ENCODE measurements at places on chromosomes 16 and 17.
A peak's percentile ranks its signal among the peaks of the same experiment; 100 is the strongest.

- DNase-seq, result no peak
These were observed 3.1 kb upstream of the CPD start for GRCh38 chr17:30375661-30376060.

GRCh38 chr17:71247441-71248015 lies 873.3 kb upstream of the SOX9 start:
- no peak for DNase-seq

- no peak for DNase-seq
These were observed 10.5 kb downstream of the FAM234A start for GRCh38 chr16:245105-245504.

DNA sequence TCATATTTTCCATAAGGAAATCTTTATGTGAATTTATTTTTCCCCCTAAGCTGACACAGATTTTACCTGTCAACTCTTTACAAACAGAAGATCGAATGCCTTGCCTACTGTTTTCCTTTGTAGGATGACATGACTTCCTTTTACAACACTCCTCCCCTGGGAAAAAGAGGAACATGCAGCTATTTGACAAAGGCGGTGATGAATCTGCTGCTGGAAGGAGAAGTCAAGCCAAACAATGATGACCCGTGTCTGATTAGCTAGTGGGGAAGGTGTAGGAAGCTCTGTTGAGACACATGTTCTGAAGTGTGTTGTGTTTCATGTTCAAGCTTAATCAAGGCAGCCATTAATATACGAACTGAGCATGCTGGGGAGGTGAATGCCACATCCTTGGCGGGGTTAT lies 238.0 kb downstream of the PHKB start:
- peak; percentile 77 for DNase-seq

GRCh38 chr16:11571549-11571948 lies 15.2 kb downstream of the LITAF start:
- DNase-seq, result no peak

DNA sequence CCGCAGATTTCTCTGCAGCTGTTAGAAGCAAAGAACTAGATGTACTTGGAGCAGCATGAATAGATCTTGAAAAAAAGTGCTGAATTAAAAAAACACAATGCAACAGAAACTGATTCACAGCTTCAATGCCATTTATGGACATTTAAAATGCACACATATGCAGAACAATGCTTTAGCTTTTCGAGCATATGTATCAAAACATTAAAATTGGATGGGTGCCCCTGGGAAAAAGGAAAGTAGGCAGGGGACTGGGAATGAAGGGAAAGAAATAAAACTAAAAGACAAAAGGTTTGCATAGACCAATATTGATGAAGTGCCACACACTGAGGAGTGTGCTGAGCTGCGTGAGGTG lies 5.0 kb downstream of the KCTD13 start:
- no peak for DNase-seq

- DNase-seq, result no peak
These were observed 244.7 kb upstream of the WSB1 start for GRCh38 chr17:27049104-27049784.

DNA sequence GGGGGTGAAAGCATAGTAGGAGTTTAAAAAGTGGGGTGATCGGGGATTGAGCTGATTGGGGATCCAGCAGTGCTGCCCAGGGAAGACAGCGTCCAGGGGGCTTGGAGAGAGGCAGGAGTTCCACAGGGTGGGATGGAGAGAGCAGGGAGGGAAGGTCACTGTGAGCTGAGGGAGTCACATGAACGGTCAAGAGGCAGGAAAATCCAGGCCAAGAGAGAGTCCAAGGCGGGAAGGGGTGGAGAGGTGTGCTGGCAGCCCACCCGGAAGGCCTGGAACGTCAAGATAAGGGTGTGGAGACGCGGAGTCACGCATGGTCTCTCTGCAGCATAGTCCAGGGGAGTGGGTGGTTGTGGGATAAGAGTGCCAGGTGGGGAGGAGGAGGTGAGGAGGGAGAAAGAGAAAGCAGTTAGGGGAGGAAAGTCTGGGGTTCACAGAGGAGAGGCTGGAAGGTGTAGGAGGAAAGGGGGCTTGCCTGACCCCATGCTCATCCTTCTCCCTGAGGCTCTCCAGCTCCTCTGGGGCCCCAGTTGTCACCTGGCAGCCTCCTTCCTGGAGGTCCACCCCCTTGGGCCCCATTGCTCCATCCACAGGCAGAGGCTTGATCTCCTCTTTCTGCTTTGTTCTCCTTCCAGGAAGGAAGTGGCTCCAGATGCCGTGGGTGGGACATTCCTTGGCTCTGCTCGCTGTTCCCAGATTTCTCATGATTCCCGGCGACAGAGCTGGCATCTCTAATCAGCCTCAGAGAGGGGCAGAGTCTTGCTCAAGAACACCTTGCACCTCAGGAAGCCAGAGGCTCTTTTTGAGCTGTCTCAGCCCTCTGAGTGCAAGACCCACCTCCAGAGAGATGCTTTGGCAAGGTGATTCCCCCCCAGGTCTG lies 28.7 kb downstream of the CCR7 start:
- no peak for DNase-seq

DNA sequence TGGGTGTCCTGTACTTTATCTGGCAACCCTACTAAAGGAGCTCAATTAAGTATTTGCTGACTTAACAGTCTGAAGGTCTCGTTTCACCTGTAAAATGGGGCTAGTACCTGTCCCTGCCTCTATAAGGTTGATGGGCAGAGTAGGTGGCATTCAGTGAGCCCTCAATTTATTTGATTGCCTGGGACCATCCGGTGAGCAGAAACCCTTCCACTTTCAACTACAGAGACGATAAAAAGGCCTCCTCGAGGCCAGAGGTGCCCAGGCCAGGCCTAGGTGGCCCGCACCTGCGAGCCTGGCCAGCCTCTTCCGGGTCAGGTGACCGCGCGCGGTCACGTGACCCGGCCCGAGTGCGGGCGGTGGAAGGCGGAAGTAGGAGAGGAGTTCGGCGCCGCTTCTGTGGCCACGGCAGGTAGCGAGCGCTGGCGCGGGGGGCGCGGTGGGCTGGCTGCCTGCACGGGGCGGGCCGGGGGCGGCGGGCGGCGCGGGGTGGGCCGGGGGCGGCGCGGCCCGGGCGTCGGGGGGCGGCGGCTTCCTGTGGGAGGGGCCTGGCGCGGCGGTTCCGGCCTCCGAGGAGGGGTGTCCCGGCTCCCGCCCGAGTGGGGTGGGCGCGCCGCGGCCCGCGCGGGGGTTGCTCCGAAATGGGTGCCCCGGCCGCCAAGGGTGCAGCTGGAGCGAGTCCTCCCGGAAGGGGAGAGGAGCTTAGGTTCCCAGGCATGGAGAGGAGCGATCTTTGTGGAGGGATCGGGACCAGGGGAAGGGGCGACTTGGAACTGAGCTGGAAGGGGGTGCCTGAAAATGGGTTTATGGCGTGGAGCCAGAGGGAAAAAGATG lies at the start of gene WWP2:
Gene WWP2, plus strand, starts transcription at position 350 of the 831 bp plus-strand sequence. CDS start 24,679 bp downstream, outside the sequence.
- DNase-seq, result peak; percentile 60

DNA sequence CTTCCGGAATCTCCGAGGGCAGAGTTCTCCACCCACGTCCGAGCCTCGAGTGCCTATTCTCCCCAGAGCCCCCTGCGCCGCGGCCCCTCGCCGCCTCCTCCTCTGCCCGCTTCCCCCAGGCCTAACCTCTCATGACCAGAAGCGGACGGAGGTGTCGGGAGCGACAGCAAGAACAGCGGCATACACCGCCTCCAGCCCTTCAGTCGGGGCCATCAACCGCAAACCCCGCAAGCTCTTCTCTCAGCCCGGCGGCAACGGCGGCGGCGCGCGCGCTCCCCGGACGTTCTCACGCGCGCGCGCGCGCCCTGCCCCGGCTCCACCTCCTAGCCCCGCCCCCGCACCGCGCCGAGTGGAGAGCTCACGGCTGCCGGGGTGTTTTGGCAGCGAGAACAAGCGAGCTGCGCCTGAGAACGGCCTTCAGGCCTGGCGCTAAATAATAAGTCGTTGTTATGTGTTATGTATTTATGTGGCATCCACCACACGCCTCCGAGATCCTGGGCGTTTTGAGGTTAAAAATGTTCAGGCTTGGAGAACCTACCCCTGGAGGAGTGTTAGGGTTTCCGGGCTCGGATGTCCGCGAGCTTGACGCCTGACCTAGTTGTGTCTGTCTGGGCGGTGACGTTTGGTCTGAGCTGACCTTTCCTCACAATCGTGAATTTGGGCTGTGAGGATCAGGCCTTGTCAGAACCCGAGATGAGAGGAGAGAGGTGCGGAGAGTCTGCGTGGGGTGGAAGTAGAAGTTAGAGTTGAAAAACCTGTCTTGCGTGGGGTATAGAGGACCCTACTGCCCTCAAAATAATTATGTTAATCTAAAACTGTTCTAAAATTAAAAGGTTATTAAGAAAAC lies at the start of gene RNFT1:
Gene RNFT1, minus strand, starts transcription at position 259 of the 847 bp plus-strand sequence. Its CDS starts 77 bp downstream, at position 182.
- peak; percentile 90 for DNase-seq

GRCh38 chr16:63922560-63922959 lies 1199.3 kb downstream of the CDH11 start:
- DNase-seq, result no peak

- DNase-seq, result peak; percentile 87
These were observed 3.7 kb downstream of the C17orf50 start for GRCh38 chr17:35764123-35764991.

DNA sequence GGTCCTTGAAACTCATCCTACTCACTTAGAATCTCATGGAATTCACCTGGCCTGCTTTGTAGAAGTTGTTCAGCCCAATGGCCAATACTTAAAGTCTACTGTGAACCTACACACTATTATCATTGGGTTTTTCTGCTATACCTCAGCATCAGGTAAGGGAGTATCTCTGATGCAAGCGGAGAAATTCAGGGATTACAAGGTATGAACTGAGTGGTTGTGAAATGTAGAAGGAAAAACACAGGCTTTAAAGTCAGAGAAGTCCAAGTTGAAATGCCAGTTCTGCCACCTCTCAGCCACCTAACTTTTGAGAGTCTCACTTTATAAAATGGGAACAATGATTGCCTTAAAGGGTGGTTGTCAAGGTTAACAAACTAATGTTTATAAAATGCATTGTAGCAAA lies 31.0 kb downstream of the COX11 start:
- no peak for DNase-seq

GRCh38 chr16:3954411-3954921 lies 74.0 kb upstream of the CREBBP start:
- no peak for DNase-seq

DNA sequence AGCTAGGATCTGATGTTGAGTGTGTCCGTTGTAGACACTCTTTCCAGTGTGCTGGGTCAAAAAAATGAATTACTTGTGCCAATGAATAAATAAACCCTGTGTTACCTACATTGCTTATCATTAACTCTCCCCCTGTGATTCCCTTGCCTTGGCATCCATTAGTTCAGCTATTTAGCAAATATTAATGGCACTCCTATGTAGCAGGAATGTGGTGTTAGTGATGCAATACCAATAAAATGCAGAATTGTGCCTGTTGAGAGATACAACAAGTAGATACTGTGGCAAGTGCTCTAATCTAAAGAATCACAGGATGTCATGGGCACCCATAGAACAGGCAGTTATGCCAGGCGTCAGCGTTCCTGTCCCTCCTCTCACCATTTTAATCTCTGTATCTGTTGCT lies 343.2 kb downstream of the PMP22 start:
- DNase-seq, result no peak

DNA sequence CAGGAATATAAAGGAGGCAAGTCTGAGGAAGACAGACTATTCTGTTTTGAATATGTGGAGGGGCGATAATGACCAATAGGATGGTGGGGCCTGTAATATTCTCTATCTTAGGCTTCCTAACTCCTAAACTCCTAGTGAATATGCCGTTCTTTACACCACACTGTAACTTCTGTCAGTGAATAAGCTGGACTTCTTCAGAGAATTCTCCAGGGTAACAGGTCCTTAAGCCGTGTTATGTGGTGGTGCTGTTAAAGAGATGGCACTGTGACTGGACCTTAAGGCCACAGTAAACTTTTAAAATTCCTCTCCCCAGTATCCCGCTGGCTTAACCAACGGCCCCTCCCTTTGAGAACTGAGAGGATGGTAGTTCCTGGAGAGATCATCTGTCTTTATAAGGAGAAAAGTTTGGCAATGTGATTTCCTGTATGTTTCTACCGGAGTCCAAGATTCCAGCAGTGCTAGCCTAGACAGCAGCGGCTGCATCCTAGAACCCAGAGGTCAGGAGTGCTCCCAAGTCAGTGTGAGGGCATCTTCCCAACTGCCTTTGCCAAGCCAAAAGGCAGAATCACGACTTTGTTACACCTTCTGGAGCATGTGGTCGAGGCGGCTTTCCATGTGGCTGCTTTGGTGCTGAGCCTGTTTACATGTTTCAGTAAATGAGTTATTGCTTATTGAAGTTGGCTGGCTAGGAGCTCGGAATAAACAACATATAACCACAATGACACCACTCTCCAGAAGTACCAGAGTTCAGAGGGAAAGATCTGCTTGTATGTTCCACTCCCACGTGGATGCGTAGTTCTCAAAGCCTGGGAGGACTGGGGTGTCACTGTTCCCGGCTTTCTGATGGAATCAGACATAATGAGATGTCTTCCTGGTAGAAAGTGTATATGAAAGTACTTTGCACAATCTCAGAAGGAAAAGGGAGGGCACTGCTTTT lies 41.0 kb downstream of the TUBD1 start:
- no peak for DNase-seq

DNA sequence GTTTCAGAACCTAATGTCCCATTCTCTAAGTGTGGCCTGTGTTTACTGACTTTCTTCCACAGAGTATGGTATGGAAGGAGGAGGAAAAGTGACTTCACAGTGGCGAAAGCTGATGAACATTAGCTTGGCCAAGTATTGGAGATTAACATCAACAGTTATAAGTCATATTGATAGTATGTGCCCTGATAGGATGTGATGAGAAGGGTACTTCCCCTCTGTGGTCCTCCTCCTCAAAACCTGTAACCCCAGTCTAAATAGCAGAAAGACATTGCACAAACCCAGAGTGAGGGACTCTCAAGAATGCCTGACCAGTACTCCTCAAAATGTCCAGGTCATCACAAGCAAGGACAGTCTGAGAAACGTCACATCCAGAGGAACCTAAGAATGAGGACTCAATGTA lies 73.1 kb downstream of the CLEC16A start:
- no peak for DNase-seq

DNA sequence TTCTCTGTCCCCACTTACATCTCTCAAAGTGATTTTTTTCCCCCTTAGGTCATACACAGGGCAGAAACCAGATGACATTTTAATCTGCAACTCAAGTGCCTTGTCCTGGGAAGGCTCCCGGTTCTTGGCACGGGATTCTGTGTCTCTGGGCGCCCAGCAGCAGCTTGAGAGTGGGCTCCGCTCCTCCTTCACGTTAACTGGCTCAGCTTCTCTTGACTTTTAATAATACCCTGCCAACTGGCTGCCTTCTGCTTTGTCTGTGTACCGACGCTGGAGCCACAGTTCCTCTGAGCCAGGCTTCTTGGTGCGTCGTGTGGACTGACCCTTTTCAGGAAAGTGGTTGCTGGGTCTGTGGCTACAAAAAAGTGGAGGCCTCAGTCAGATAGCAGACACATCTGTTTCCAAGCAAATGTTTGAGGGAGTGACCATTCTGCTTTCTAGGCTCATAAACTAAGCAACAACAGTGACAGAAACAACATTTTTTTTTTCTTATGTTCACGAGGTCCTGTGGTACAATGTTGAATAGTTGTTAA lies 64.9 kb downstream of the IRF8 start:
- DNase-seq, result no peak

DNA sequence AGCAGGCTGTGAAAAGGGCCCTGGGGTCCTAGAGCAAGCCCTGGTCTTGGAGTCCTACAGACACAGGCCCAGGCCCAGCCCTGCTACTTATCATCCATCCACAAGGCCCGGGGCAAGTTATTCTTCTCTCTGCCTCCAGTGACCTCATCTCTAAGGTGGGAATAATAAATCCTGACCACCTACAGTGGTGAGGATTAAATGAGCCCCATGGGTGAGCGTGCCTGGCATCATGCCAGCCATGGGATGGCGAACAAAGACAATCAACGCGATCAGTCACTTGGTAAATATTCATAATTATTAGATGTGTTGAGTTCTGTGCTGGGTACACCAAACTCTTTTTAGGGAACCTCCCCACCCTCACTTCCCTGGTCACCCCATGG lies 5.5 kb downstream of the KRT15 start:
- DNase-seq, result no peak

GRCh38 chr16:10744370-10745030 lies 858 bp downstream of the NUBP1 start:
- no peak for DNase-seq

Data from Kasumi-1 (cell line).